ENCODE measurements at places on chromosomes 6 and 20.

GRCh38 chr6:138999949-139000725 is 12.1 kb upstream of the REPS1 start:
- DNase-seq = no peak

GRCh38 chr6:44441091-44441855 is 53.8 kb downstream of the CDC5L start:
- no peak for DNase-seq

DNA sequence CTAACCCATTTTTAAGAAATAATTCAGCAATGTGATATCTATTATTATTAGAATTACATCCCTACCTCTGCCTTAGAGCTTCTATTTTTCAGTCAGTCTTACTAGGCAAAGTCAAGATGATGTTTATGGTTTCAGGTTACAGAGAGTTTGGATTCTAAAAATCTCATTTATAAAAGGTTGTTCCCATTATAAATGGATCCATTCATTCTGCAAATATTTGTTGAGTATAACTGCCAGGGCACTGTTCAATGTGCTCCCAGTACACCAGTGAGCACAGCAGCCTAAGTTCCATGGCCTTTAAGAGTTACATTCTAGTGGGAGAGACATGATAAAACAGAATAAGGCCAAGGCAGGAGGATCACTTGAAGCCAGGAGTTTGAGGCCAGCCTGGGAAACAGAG is 75.9 kb upstream of the EYA4 start:
- DNase-seq = no peak

DNA sequence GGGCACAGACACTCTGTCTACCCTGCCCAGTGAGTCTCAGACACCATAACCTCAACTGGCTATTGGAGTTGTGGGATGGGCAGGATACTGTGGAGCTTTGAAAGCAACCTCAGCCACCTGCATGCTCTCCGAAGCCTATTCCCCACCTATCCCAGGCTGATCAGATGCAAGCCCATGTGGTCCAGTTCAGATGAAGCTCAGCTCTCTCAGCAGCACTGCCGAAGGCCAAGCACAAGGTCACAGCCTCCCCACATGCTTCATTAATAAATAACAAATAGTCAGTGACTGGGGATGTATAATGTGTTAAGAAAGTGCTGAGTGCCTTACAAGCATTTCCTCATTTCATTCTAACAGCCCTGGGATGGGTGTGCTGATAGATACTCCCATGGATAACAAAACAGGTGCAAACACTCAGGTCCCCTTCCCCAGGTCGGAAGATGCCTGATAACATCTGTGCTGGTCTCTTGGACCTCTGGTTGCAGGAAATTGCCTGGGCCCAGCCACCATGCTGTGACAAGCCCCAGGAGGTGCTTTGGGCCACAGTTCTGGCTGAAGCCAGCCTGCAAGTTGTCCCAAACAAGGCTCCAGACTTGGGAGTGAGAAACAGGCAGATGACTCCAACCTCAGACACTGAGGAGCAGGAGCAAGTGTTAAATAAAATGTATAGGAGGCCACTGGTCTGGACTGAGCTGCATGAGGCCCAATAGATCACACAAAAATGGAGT is 3.7 kb downstream of the ACSS1 start:
- no peak for DNase-seq

Measured in C1 segment of cervical spinal cord (tissue), 14 donors.